ENCODE measurements at places on chromosomes 5 and 9.

DNA sequence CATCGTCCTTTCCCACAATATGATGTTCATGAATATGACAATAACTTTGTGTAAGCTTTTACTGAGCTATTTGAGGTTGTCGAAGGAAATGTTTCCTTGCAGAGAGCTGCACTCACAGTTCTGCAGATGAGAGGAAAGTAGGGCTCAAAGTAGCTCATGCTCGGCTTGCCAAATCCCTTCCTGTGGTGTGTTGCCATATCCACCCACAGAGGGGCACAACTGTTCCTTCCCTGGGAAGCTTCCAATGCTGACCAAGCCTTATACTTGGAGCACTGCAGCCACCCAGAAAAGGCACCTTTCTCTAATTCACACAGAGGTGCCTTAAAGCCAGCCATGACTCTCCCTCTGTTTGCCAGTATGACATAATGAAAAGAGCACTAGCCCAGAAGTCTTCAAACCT lies 390.3 kb downstream of the CAAP1 start:
- DNase-seq = no peak

GRCh38 chr5:142845402-142845921 lies 75.3 kb downstream of the ARHGAP26 start:
- no peak for DNase-seq

DNA sequence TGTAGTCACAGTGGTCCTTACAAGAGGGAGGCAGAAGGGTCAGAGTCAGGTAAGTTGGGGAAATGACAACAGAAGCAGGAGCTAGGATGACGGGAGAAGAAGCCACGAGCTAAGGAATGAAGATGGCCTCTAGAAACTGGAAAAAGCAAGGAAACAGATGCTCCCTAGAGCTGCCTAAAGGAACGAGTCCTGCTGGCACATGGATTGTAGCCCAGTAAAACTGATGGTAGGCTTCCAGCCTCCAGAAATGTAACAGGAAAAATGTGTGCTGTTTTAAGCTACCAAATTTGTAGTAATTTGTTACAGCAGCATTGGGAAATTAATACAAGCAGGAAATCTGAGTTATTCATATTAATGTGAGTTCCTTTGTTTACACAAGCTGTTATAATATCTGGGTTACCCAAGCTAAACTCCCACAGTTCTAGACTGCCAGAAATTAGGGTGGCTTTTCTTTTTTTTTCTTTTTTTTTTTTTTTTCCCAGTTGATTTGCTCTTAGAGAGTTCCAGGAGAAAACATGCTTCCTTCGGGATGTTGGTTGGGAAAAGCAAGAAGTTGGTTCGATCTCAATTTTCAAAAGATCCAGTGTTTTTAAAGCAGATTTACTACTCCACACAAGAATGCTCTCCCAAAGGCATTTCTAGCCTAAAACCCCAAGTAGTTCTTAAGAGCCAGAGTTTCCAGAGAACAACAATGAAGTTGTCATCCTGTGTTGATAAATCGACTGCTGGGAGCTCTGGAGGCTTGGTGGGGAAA lies 400.0 kb upstream of the SLC24A2 start:
- no peak for DNase-seq

- DNase-seq = no peak
Measured at GRCh38 chr5:133480366-133480765, 132.0 kb downstream of the FSTL4 start.

GRCh38 chr5:42994246-42994554 lies 45.9 kb downstream of the ANXA2R start:
- no peak for DNase-seq

- no peak for DNase-seq
Measured at GRCh38 chr5:56251918-56252553, 18.9 kb upstream of the ANKRD55 start.

- DNase-seq = no peak
Measured at GRCh38 chr5:78005021-78005785, 229.1 kb upstream of the TBCA start.

DNA sequence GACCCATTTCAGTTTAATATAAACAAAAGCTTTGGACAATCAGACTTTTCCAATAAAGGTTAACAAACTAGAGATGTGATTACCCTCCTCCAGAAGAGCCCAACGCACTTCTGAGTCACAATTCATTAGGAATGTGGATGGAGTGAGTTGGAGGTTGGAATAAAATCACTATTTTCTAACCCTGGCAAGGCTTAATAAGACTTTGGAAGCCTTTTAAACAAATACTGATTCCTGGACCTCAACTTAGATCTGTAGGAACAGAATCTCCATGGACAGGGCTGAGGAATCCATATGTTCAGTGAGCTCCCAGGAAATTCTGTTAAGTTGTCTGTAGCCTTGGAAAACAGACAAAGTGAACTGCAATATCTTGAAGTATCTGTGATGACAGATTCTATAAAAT lies 233.5 kb upstream of the ELL2 start:
- no peak for DNase-seq

DNA sequence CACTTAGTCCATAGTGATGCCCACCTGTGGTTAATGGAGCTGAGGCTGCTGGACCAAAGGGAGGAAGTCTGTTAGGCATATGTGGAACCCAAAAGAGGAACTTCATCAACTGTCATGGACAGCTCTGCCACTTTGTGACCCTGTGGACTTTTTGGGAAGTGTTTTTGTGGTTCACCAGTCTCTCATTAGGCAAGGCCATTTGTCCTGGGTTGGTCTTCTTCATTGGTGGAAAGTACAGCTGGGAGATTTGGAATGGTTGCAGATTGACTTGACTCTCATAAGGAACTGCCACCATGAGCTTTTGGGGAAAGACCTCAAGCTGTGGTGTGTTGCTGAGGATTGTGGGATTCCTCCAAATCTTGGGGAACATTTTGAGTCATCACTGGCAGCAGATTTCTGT lies 31.9 kb upstream of the IL12B start:
- DNase-seq = no peak

- DNase-seq = no peak
Measured at GRCh38 chr5:3386637-3387036, 209.0 kb upstream of the IRX1 start.

GRCh38 chr5:135150767-135151166 lies 116.7 kb upstream of the PITX1 start:
- DNase-seq = no peak

GRCh38 chr5:76821136-76821535 lies 2.3 kb downstream of the F2RL1 start:
- no peak for DNase-seq

GRCh38 chr5:16932401-16932800 lies 3.7 kb downstream of the MYO10 start:
- DNase-seq = no peak

DNA sequence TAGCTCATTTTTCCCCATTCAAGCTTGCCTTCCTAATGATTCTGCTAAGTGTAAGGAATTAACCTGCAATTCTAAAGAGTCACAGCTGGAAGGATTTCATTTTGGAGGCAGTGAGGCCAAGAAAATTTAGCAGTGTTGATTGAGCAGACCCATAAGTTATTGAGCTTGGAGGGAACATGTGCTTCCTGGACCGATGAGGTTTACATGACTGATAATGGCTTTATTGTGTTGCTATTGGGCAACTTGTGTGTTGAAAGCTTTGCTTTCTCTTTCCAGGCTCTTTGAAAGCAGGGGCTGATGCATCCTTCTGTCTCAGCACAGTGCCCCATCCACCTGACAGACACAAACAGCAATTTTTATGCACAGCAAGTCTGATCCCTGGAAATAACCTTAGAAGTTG lies 398.9 kb upstream of the PCSK5 start:
- DNase-seq = no peak

GRCh38 chr9:126096340-126096739 lies 230.3 kb upstream of the MVB12B start:
- DNase-seq = no peak

DNA sequence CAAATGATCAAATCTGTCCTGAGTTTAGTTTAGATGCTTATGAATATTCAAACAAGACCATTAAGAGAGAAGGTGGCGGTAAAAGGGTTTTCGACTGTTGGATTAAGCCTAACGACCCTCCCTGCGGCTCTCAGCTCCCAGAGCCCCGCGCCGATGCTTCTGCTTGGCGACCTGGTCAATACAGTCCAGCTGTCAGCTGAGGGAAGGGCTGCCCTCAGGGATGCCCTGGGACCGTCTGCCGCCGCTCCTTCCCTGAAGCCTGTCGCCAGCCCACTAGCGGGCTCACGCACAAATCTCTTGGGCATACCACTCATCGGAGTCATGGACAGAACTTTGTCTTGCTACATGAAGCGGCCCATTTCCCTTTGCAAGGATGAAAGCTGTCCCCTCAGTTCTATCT lies 136.6 kb upstream of the RAPGEF1 start:
- DNase-seq = no peak

- DNase-seq = no peak
Measured at GRCh38 chr5:74616236-74617146, 24.0 kb downstream of the ENC1 start.

GRCh38 chr9:69582018-69582417 lies 90.2 kb downstream of the APBA1 start:
- no peak for DNase-seq

- no peak for DNase-seq
Measured at GRCh38 chr9:35522187-35522586, 32.3 kb downstream of the RUSC2 start.

DNA sequence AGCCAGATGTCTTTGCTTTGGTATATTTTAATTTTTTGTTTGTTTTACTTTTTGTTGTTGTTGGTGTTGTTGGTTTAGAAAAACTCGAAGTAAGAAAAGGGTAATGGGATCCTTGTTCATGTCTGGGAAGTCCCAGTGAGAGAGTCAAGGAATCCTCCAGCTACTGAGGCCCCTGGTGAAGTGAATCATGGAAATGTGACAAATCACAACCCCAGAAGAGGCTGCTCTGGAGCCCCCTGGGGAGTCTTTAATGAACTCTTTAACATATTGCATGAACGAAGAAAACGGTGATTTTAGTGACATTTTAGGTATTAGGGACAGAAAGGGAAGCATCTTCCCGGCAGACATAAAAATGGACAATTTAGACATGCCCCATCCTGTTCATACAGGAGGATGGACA lies 41.3 kb downstream of the TMEM174 start:
- no peak for DNase-seq

DNA sequence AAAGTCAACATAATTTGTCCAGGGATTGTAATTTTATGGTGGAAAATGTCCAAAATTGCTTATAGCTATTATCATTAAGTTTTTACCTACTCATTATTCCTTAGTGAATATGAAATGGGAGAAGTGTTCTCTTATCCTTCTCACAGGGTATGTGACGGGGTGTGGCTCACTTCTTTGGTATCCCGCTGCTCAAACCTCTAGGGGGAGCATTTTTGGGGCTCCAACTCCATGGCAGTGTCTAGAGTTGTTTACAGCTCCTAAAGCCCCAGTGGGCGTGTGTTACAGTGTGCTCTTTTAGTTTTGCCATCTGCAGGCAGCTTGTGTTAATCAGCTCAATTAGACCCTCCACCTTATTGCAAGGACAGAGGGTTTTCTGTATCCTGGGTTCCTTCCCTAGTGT lies 89.4 kb downstream of the CDKN2A start:
- DNase-seq = no peak

GRCh38 chr9:21825637-21826036 lies 23.2 kb downstream of the MTAP start:
- no peak for DNase-seq

DNA sequence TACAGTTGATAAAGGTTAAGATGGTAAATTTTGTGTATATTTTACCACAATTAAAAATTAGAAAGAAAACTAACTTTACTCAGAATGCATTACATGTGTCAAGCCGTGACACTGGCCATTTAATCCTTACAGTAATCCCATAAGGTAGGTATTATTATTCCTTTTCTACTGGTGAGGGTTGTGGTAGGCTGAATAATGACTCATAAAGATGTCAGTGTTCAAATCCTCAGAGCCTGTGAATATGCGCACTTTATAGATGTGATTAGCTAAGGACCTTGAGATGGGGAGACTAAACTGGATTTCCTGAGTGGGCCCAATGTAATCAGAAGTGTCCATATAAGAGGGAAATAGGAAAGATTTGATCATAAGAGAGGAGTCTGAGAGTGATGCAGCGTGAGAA lies 288.1 kb downstream of the TMEM167A start:
- no peak for DNase-seq

DNA sequence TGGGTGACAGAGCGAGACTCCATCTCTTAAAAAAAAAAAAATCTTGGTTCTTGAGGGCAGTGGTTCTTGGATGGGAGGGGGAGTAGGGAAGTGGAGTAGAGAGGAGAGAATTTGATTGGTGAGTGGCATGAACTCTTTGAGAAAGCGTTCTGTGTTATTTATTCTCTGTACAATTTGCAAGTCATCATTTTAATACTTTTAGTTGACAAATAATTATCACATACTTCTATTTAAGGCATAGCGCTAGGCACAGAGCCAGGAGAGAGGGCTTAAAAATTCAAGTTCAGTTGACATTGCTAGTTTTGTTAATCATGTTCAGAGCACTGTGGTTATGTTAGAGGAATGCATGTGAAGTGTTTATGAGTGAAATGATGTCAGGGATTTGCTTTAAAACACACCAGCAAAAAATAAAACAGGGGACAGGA lies 24.6 kb downstream of the HSDL2 start:
- DNase-seq = no peak

DNA sequence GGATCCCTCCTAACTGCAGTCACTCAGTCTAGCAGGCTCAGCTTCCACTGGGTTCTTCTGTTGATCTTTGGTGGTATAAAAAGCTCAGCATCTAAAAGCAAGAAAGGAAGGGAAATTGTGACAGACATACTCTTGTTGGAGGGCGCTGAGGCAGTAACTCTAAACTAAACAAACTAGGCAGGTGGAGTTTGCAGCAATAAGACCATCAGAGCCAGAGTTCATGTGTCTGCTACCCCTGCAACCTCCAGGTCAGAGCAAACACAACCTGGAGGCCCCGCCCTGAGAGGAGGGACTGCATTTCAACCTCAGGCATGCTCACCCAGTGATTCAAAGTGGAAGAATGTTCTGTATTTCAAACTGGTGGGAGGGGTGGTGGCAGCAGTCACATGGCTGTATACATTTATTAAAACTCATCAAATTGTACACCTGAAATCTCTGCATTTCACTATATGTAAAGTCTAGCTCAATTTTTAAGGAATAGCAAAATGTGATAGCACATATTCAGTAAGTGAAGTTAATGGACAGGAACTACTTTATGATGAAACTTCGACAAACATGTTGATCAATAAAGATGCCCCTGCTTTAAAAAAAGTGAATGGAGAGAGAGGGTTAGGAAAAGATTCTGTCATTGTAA lies 7.1 kb downstream of the ACTL7A start:
- no peak for DNase-seq

DNA sequence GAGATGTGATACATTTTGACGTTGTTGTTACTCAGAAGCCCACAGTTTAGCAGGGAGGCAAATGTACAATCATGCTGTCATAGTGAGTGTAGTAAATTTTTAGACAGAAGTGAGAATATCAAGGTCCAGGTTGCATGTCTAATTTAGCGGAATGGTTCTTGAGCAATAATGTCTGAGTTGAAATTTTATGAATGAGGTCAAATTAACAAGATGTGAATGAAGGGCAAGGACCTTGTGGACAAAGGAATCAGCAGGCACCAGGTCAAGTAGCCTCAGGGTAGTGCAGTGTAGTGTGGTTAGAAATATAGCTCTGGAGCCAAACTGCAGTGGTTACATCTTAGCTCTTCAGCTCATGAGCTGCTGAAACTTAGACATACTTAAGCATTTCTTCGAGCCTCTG lies 36.2 kb downstream of the TNFSF8 start:
- DNase-seq = no peak
